Chondrocyte (in vitro differentiated cells): ENCODE measurements at places on chromosomes 7 and 10.

GRCh38 chr10:52216852-52217251 lies 97.2 kb upstream of the DKK1 start:
- no peak for DNase-seq

- DNase-seq, result no peak
Observed at GRCh38 chr7:29306319-29306991, 111.9 kb downstream of the CHN2 start.

DNA sequence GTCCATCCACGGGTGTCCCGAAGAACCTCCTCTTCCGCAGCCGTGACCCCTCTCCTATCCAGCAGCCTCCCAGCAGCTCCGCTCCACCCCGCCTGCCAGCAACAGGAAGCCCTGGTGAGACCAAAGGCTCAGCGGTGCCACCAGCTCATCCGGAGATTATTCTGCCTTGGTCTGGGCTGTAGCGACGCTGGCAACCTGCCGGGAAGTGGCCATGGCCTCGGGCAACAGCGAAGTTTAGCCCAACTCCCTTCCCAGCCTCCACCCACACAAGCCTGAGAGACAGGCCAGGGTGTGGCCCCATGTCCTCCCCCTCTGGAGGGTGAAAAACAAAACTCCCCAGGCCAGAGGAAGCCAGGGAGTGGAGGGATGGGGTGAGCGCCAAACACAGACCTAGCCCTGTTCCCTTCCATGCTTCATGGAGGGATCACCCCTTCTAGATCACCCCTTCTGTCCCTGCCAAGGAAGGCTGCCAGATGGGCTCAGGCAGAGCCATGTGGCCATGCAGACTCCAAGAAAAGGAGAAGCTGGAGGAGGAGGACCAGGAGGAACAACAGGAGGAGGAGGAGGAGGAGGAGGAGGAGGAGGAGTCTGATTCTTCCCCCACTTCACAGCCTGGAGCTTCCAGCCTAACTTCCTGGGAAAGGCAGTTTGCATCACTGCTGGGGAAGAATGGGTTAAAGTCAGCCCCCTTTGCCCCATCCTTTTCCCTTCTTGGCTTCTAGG lies 918 bp downstream of the CALHM2 start:
- DNase-seq, result no peak

- no peak for DNase-seq
Observed at GRCh38 chr10:124892905-124893304, 49.0 kb upstream of the ZRANB1 start.

DNA sequence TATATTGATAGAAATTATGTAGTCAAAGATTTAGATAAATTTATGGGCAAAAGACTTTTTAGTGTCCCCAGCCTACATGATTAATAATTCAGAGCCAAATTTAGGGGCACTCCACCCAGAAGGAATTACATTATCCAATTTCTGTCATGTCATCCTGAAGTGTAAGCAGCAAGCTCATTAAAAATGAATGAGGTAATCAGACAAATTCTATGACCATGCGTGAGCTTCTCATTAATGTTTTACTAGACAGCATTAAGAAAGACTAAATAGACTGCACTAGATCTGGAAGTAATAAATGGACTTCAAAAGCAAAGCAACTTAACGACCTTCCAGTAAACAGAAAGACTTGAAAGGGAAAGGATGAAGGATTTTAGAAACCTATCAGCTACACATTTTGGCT lies 22.7 kb upstream of the TRUB1 start:
- no peak for DNase-seq

GRCh38 chr10:77780180-77780579 lies 142.6 kb upstream of the KCNMA1 start:
- DNase-seq, result no peak

DNA sequence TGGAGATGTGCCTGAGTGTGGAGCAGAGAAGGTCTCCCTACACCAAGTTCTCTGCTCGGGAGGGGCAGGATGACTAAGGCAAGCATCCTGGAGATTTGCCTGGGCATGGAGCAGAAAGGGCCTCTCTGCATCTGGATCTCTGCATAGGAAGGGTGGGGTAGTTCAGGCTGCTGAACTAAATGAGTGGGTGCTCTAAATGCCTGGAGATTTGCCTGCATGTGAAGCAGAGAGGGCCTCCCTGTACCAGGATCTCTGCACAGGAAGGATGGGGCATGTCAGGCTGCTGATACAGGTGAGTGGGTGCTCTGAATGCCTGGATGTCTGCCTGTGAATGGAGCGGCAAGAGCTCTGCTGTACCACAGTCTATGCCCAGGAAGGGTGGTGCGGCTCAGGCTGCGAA lies 680.7 kb downstream of the SUGCT start:
- DNase-seq, result no peak

- DNase-seq, result no peak
Observed at GRCh38 chr7:144842377-144842851, 6.6 kb upstream of the TPK1 start.

- no peak for DNase-seq
Observed at GRCh38 chr10:112701878-112702255, 248.2 kb upstream of the TCF7L2 start.

GRCh38 chr10:126536148-126536547 lies 134.3 kb downstream of the C10orf90 start:
- no peak for DNase-seq

DNA sequence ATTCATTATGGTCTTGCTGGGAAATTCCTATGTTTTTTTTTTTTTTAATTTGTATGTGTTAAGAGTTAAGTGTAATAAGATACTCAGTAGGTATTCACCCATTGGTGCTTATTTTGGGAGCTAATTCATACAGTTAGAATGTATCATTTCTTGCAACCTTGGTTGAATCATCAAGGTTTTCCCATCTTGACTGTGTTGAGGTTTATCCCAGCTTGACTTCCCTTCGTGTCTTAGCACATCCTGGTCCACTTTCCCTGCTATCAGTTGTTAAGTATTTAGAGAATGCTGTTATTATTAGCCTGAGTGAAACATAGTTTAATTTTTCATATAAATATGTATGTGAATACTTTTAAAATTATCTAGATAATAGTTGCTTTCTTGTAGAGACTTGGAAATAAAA lies 20.8 kb downstream of the RALA start:
- no peak for DNase-seq

GRCh38 chr10:72320676-72321247 lies 34.0 kb downstream of the DNAJB12 start:
- DNase-seq, result no peak

GRCh38 chr10:625751-626711 lies 63.4 kb downstream of the DIP2C start:
- DNase-seq, result no peak

DNA sequence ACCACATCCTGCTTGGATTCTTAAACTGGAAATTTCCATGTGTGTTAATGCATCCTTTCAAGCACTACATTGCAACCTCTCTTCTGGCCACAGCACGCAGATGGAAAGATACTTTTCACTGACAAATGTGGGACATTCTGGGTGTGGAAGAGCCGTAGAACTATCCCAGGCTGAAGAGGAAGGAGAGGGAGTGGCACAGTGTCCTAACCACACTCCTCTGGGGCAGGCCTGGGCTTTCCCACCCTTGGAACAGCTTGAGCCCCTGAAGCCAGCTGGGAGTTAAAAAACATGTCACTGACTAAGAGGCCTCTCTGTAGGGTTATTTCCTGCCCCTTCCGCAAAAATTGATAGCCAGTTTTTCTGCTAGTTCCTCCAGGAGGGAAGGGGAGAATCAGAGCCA lies 34.0 kb upstream of the DNMBP start:
- DNase-seq, result no peak

- DNase-seq, result no peak
Observed at GRCh38 chr7:28072876-28073514, 107.6 kb downstream of the JAZF1 start.

DNA sequence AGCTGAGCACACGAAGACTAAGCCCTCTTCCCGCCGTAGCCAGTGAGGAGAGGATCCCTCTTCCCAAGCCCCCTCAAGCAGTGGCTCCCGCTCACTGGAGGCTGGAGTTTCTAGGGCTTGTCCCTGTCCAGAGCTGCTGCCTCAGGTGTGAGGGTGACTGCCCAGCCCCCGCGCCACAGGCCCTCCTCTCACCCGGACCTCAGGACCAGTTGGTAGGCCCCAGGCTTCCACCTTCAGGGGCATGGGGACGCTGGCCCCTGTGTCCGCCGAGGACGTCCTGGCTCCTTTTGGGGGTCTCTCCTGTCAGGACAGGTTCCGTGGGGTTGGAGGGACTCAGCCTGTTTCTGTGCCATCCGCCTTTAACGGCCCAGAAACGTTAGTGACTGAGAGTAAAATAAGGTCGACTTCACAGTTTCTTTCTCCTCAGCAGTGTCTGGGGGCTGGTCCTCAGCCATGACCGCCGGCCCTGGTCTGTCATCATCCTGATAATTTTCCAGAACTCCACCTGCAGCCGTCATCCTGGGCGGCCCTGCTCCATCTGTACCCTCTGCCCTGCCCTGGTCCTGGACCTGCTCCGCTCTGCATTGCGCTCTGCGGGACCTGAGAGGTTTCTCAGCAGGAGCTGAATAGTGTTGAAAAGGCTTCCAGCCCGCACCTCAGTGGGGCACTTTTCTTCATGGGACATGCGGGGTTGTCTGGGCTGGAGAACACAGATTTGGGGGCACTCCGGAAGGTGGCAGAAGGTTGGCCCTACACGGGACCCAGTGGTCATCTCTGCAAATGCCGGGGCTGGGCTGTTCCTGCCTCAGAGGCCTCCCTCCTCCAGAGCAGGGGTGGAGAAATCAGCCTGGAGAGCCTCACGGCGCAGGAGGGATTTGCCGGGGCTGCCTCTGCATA lies 36.0 kb upstream of the FAM20C start:
- DNase-seq, result no peak

GRCh38 chr10:108275895-108276685 lies 1111.6 kb upstream of the SORCS1 start:
- no peak for DNase-seq

- DNase-seq, result no peak
Observed at GRCh38 chr10:103739039-103739764, 116.2 kb downstream of the SH3PXD2A start.

DNA sequence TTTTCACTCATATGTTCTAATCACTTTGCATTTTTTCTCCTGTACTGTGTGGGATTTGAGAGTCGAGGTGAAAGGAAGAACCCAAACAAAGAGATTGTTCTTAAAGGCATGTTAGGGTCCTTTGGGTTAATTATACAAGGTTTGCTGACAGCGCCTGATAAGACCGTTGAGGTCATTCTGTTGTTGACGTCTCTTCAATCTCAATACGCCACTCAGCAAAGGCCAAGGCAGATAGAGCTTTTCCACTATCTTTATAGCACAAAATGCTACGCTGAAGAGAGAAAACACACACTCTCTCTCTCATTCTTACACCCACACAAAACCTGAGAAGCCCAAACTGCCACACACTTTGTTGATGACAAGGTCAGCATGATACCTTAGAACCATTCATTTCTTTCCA lies 228.7 kb downstream of the CNTNAP2 start:
- DNase-seq, result no peak

DNA sequence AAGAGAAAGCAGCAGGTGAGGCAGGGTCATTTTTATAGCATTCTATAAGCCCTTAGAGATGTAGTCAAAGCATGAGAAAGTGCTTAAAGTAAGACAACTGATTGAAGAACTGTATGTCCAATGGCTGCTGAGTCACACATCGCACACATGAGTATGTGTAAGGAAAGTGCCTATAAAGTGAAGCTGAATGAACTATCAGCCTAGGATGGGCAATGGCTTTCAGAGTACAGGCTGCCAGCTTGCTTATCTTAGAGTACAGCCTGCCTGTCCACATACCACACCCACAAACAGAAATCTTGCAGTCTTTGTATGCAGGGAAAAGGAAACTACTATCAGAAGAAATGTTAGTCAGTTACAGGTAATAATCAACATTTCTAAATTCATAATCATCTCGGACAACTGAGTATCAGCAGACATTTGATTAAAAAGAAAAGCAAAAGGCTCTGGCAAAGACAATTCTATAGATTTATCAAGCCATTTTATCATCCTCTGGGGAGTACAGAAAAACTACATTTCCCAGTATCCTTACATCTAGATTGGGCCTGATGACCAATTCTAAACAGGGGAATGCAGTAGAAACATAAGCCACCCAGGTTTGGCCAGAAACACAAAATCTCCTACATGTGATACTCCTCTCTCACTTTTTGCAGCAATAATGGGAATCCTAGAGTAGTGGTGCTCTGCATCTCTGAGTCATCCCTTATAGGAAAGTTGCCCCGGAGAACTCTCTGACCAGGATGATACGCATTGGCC lies 16.2 kb upstream of the EPHB6 start:
- DNase-seq, result no peak

DNA sequence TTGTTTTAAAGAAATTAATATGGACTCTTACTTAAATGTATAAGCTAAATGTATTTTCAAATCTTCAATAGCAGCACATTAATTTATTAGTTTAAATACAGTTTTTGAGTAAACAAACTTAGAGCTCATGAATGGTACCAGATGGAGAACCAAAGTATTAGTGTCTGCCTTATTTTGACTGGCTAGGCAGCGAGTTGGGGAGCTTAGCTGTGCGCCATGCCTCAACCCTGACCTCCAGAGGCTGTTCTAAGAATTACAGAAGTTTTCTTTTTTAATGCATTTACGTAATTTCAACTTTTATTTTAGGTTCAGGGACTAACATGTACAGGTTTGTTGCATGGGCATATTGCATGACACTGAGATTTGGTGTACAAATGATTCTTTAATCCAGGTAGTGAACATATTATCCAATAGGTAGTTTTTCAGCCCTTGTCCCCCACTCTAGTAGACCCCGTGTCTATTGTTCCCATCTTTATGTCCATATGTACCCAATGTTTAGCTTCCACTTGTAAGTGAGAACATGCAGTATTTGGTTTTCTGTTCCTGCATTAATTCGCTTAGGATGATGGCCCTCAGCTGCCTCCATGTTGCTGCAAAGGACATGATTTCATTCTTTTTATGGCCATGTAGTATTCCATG lies 166.8 kb downstream of the IQUB start:
- DNase-seq, result no peak
